ENCODE measurements at places on chromosomes 7 and 10.

- DNase-seq, result no peak
Observed at GRCh38 chr7:50450590-50451032, 461 bp upstream of the FIGNL1 start.

- DNase-seq, result no peak
Observed at GRCh38 chr7:81206667-81207360, 288.0 kb upstream of the SEMA3C start.

DNA sequence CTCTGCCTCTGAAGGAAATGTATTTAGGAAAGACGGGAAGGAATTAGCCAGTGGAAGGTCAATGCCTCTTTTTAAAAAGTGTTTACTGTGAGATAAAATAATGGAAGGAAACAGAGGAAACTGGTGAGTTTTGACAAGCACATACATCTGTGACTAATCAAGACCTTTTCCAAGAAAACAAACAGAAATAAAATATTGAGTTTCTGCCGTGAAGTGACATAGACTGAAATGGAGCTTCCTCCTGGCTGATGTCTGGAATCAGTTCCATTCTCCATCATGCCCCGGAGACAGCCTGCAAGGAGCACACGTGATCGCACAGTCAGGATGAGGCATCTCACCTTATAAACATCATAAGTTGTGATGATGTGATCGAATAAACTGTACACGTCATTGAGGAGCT is 30.7 kb downstream of the TECTB start:
- DNase-seq, result no peak

- no peak for DNase-seq
Observed at GRCh38 chr10:45463244-45464116, 89.5 kb downstream of the ALOX5 start.

GRCh38 chr7:99387912-99388311 is 13.4 kb downstream of the ARPC1B start:
- no peak for DNase-seq

DNA sequence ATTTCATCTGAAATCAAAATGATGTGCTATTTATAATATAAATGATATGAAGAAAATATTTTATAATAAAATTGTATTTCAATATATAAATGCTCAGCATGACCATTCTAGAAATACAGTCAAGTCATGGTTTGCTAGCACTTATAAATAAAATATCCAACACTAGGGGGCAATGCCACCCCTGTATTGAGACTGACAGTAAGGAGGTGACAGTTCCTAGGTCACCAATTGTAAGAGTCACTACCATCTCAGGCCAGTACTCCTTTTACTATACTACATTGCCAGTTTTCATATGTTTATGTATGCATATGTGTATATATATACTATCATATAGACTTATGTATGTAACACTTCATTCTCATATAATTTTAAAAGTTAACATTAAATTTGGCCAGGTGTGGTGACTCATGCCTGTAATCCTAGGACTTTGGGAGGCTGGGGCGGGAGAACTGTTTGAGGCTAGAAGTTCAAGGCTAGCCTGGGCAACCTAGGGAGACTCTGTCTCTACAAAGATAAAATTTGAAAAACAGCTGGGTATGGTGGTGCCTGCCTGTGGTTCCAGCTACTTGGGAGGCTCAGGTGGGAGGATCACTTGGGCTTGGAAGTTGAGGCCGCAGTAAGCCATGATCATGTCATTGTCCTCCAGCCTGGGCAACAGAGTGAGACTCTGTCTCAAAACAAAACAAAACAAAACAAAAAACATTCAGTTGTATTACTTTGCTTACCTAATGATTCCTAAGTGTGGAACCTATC is 2.4 kb upstream of the CNOT4 start:
- DNase-seq, result no peak

GRCh38 chr10:102444851-102445250 is 6.5 kb downstream of the C10orf95 start:
- DNase-seq, result no peak

DNA sequence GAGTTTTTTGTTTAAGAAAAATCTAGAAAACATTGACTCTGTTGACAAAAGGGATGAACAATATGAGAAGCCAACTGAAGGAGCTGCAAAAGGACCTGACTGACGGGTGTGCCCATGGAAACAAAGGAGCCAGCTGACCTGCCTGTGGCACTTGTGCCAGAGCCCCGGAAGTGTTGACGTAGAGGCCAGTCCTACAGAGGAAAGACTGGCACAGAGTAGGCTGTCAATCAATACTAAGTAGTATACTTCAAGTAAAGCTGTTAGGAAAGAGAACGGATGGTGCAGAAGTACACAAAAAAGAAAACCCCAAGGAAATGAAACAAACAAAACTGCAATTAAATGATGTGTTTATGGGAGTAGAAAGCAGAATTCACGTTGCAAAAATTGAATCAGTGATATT is 19.0 kb upstream of the ABI1 start:
- DNase-seq, result no peak

GRCh38 chr10:76070916-76071315 is 639.5 kb downstream of the LRMDA start:
- no peak for DNase-seq

- no peak for DNase-seq
Observed at GRCh38 chr7:123655614-123656013, at the start of gene LMOD2. Gene LMOD2, plus strand, starts transcription at chr7:123655866. Its CDS starts 98 bp downstream, at chr7:123655964.

DNA sequence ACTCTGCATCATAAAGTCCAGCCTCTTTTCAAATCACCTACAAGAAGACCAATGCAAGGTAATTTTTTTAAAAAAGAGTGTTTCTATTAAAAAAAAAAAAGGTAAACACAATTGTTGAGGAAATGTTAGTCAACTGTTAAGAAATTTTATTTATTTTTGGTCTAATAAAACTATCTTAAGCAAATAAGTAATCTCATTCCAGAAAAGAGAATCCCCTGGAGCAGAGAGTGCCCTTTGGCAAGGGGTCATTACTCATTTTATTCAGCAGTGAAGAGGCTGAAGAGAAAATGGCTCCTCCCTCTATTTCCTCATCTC is 63.4 kb upstream of the GSDME start:
- no peak for DNase-seq

DNA sequence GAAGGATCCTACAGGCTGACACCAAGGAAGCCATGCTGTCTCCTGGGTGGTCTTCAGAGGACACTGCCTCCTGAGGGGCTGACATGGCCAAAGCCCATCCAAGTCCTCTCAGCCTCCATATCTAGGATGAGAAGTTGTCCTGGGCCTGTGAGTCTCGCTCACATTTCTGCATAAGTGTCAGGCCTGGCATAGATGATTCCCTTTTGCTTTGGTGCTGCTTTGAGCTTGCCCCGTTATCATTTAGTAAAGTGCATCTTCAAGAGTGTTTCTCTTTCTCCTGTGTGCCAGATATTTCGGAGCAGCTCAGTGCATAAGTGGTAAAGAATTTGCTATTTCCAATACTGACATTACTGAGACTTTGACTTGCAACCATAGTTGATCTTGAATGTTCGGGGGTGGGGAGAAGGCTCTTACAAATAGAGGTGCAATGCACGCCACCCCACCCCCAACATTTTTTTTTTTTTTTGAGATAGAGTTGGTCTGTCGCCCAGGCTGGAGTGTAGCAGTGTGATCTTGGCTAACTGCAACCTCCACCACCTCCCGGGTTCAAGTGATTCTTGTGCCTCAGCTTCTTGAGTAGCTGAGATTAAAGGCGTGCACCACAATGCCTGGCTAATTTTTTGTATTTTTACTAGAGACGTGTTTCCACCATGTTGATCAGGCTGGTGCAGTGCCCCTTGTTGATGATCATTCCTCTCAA is 9.1 kb downstream of the PTER start:
- no peak for DNase-seq

GRCh38 chr7:1121886-1122831 is 34.2 kb downstream of the GPER1 start:
- no peak for DNase-seq

GRCh38 chr10:27345455-27345920 is 104.9 kb upstream of the ACBD5 start:
- no peak for DNase-seq

DNA sequence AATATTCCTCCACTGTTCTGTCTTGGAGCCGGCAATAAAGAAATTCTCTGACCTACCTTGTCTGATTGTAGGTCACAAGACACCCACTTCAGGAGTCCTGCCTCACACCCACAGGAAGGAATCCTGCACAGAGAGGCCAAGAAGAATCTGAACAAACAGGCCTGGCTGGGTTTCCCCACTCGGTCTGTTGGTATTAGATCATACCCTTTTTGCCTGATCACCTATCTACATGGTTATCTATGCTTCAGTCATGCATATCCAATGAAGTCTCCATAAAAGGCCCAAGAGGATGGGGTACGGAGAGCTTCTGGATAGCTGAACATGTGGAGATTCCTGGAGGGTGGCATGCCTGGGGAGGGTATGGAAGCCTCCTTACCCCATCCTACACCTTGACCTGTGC is 12.3 kb downstream of the OGDH start:
- no peak for DNase-seq

- no peak for DNase-seq
Observed at GRCh38 chr10:43739161-43739560, 90.5 kb upstream of the ZNF32 start.
